Stimulated activated CD4-positive, alpha-beta T cell treated with anti-CD3 and anti-CD28 coated beads, TNF-alpha, amount 100 ng/mL, for 1 hour (primary cell): ENCODE measurements at places on chromosomes 1 and 21.

GRCh38 chr1:243244432-243244841, 10.6 kb downstream of the CEP170 start:
- DNase-seq = no peak

DNA sequence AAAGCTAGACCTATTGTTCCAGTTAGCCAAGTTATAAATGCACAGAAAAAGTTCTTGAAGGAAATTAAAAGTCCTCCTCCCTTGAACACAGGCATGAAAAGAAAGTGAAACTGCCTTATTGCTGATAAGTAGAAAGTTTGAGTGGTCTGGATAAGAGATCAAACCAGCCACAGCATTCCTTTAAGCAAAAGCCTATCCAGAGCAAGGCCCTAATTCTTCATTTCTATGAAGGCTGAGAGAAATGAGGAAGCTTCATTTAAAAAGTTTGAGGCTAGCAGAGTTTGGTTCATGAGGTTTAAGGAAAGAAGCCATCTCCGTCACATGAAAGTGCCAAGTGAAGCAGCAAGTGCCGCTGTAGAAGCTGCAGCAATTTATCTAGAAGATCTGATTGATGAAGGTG, 2.7 kb upstream of the SSX2IP start:
- no peak for DNase-seq

GRCh38 chr1:217712925-217713597, 81.9 kb downstream of the SPATA17 start:
- no peak for DNase-seq

GRCh38 chr1:170768929-170769328, 105.0 kb downstream of the PRRX1 start:
- DNase-seq = no peak

GRCh38 chr1:172486805-172487454, 43.1 kb upstream of the PIGC start:
- no peak for DNase-seq

- DNase-seq = no peak
Observed at GRCh38 chr1:29322861-29323585, 86.7 kb downstream of the PTPRU start.
